ENCODE measurements at places on chromosomes 3 and 15.

GRCh38 chr3:190208196-190208595, 87.5 kb upstream of the P3H2 start:
- no peak for DNase-seq

DNA sequence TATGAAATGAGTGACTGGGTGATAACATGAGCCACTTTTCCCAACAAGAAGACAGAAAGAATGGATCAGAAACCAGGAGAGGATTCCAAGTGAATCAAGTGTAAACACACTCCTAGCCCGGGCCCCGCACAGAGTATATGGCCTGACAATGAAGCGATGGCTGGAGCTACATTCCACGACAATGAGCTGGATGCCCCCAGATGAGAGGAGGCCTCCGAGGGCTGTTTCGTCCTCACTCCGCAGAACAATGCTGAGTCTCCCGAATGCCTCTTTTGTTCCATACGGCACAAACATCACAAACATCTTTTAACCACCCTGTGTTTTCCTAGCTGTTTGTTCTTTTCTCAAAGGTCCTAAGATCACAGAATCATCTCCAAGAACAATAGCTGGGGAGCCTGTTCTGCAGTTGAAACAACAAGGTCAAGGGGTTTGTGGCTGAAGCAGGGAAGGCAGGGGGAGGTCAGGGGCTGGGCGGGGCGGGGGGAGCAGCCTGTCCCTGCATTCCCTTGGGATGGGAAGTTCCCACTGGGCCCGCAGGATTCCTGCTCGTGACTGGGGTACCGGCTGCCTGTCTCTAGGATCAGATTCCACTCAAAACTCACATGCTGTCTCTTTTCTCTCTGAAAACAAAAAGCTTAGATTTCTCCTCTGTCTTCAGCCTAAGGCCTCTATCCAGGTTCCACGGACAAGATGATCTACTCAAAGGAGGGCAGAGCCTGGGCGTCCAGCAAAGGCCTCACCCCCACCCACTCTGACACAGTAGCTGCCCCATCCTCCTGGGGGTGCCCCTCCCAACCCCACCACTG, 151.3 kb downstream of the XXYLT1 start:
- no peak for DNase-seq

DNA sequence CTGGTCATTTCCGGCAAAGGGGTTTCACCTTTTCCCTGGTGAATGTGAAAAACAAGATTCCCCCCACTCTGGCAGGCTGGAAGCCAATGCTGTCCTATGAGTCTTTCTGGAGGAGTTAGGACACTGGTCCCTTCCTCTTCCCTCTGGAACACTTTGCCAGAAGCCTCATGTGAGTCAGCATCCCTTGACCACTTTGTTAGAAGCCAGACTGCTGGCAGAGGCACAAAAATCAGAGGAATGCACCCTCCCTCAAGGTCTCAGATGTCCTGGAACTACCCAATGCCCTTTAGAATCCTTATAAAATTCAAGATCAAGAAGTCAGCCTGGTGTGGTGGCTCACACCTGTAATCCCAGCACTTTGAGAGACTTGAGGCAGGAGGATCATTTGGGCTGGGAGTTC, 26.6 kb downstream of the ITGB5 start:
- DNase-seq: no peak

DNA sequence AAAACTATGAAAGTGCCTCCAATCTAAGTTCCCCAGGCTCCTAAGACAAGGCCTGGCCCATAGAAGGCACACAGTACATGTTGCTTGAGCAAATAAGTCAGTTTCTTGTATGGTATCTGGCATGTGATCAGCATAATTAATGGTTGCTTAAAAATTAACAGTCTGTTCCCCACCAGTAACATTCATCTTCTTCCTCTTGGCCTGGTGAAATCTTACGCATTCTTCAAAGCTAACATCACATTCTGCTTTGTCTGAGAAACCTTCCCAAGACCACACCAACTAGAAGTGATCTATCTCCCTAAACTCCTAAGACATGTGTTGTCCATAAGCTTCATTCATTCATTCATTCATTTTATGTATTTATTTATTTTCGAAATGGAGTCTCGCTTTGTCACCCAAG, 48.1 kb downstream of the LIPC start:
- no peak for DNase-seq

GRCh38 chr3:78979028-78979427, 788.8 kb downstream of the ROBO1 start:
- DNase-seq: no peak

DNA sequence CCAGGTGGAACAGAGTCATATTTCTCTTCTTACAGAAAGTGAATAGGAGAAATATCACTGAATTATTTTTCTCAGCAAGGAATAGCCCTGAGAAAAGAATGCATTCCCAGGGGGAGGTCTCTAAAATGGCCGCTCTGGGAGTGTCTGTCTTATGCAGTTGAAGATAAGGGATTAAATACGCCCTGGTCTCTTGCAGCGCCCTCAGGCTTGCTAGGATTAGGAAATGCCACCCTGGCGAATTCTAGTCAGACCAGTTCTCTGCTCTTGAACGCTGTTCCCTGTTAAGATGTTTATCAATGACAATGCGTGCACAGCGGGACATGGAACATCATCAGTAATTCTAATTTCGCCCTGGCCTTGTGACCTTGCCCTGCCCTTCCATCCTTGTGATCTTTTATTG, 949.0 kb upstream of the SEMA6D start:
- peak; percentile 2 for DNase-seq

DNA sequence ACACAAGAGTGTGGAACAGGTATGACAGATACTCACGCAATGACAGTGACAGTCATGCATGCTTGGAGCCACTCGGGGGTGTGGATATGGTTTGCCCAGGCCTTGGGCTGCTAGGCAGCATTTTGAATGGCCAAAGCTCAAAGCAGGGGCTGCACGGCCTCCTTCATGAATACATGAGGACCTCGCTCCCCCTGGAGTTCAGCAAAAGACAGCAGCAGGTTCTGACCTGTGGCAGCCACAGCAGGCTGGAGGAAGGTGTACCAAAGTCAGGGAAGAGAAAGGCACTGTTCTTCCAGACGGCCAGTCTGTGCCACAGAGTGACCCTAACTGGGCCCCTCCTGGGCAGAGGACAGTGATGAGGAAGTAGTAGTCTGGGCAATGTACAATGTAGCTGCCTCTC, 88.2 kb upstream of the C2CD4B start:
- no peak for DNase-seq

DNA sequence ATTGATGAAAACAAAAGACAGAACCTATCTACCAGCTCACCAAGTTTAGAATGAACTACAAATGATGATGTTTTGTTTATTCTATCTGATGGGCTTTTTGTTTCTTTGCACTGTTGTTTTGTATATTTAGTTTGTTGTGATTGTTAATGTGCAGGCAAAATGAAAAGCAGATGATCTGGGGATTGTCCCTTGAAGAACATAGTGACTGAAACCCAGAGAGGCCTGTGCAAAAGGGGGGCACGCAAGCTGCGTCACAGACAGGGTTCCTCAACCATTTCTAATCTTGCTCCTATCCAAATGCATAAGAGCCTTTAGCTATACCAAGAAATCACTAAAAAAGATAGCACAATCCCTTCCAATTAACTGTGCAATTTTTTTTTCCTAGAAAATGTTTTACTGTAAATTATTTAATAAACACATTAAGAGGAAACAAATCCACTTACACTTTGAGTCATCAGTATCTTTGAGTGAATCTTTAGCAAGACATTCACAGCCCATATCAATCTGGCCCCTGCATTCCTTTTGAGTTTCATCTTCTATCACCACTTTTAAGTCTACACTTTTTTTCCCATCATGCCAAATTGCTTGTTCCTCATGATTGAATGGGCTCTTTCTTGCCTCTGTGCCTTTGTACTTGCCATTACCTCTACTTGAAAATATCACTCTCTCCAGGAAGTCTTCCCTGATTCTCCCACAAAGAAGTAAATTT, 220.3 kb downstream of the ATP8B4 start:
- DNase-seq: no peak
